ENCODE measurements at places on chromosomes 4 and X.

DNA sequence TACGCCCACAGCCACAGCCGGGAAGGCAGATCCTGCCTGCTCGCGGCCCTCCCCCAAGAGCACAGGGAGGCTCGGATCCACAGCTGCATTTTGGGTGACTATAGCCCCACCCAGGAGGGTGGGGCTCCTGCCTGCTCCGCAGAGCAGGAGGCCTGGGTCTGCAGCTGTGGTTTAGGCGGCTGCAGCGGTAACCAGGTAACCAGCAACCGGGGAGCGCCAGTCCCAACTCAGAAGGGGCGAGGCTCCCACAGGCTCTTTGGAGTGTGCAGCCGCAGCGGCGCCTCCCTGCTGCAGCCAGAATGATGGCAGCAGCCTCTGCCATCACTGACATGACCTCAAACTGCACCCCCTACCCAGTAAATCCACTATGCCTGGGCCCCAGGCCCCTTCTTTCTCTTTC lies 148.0 kb upstream of the F9 start:
- DNase-seq = no peak

- DNase-seq = no peak
Measured at GRCh38 chrX:38820751-38821150, 19.5 kb downstream of the MID1IP1 start.

DNA sequence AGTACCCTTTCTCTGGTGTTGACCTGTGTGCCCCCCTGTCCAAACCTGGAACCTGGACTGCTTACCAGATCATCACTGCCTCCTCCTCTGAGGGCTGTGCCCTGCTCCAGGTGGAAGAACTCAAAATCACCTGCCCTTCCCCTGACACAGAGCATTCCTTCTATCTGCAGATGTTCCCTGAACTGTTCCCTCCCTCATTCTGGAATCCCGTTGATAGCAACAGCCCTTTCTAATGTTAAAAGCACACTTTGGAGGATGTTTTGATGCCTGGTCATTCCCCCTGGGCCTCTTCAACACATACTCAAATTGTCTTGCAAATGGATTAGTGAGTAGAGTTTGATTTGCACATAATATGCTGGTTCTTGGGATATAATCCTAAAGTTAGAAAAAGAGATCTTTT lies 225.8 kb downstream of the FGF13 start:
- no peak for DNase-seq

GRCh38 chr4:39631700-39632079 lies 7.0 kb downstream of the SMIM14 start:
- no peak for DNase-seq

DNA sequence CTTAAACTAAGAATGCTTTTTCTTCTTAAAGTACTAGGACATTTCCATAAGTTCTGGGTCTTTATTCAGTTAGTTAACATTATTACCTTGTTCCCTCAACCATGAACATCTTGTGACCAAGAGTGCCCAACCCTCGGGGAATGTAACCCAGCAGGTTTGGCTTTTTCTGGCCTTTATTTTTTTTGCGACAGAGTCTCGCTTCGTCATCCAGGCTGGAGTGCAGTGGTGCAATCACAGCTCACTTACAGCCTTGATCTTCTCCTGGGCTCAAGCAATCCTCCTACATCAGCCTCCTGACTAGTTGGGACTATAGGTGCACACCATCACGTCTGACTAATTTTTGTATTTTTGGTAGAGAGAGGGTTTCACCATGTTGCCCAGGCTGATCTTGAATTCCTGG lies 65.1 kb downstream of the USP11 start:
- no peak for DNase-seq

DNA sequence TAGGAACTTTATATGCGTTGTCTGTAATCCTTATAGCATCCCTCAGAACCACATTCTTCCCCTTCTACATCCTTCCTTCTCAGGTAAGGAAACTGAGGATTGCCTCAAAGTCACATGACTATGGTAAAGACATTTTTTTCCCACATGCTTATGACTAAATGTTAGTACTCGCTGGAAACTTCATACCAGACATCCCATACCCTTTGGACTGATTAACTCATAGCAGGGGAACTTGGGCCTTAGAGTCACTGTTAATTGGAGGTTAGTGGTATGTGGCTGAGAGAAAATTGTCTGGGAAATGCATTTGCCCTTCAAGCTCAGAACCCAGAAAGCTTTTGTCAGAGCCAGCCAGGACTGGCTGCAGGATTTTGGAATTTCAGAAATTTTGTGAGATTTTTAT lies 155.0 kb downstream of the RELL1 start:
- DNase-seq = no peak

- DNase-seq = no peak
Measured at GRCh38 chr4:880684-881405, 51.3 kb downstream of the GAK start.

DNA sequence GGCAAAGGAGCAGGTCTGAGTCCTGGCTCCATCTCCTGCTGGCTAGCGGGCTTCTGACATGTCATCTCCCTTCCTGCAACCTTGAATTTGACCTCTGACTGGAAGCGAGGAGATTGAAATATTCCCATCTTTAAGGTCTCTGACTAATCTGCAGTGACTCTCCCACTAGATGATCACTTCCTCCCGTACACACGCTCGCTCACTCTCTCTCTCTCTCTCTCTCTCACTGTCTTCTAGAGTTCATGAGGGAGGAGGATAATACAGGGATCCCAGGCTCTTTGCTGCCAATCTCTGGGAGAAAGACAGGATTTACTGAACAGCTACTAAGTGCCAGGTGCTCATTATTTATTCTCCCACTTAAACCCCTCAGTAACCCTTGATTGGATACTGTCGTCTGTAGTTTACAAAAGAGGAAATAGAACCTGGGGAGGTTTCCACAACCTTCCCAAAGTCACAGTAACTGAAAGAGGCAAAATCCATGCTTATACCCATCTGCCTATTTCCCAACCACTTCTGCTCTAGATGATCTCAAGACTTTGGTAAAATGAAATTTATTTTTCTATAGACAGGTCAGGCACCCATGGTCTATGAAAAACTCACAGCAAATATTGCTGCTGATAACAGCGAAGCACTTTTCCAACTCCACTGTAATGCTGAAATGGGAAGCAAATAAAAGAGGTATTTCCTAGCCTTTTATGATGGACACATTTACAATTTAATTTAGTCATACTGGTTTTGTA lies 193.5 kb upstream of the C1QTNF7 start:
- no peak for DNase-seq

DNA sequence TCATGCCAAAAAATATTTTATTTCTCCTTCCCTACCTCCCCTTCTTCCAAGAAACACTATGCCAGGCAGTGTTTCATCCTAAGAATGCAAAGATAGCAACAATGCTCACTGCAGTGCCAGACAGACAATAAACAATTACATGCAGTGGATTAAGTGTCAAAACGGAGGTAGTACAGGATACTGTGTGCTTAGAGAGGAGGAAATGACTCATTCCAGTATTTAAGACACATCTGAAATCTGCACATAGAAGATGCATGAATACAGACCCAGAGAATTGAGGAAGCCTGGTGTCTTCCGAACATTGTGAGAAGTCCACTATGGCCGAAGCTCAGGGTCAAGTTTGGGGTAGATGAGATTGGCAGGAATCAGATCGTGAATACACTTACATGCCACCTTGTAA lies 326.4 kb downstream of the PPP3CA start:
- no peak for DNase-seq

DNA sequence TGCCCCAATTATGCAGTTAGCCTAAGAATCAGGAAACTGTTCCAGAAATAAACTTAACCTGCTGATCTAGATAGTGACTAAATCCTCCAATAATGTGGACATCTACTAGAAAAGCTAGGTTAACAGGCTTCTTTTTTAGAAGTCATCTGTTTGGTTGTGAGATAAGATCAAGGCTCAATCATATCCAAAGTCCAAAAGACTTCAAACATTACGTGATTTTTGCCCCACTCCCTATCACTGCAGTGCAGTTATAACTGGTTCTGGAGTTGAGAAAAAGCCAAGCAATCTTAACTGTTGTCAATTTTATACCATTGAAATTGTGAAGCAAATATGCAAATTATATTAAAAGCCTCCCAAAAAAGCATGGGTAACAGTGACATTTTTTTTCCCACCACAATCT lies 781.4 kb downstream of the KLHL13 start:
- no peak for DNase-seq

GRCh38 chrX:46837558-46838485 lies 979 bp downstream of the RP2 start:
- DNase-seq = no peak

GRCh38 chrX:133638285-133638684 lies 223.0 kb upstream of the GPC4 start:
- DNase-seq = no peak

DNA sequence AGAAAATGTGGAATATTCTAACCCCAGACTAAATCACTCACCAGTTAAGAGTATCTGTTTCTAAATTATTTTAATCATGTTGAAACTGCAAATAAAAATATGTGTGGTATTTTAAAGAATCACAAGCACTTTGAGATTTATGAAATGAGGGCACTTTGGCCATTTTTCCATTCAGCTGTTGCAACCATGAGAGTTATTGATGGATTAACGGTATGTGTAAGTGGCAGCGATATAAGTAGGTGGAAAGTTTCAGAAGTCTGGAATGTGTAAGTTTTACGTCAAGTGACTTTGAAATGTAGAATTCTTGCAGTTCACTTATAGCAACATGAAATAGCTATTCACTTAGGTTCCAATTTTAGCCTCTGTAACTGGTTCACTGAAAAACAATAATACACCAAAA lies 905.1 kb upstream of the SLIT2 start:
- DNase-seq = no peak

DNA sequence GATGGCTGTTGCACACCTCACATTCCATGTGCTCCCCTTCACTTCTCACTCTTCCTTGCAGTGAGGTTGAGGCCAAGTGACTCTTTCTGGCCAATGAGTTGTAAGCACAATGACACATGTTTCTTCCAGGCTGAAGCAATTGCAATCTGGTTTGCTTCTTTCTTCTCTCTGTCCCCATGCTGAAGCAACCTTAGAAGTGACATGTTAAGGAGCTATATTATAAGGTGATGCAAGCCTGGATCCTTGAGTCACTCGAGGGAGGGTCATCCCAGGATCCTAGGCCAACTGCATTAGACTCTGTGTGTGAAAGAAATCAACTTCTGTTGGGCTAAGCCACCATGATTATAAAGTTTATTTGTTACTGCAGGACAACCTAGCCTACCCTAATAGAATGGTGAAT lies 45.5 kb upstream of the HS3ST1 start:
- DNase-seq = no peak

DNA sequence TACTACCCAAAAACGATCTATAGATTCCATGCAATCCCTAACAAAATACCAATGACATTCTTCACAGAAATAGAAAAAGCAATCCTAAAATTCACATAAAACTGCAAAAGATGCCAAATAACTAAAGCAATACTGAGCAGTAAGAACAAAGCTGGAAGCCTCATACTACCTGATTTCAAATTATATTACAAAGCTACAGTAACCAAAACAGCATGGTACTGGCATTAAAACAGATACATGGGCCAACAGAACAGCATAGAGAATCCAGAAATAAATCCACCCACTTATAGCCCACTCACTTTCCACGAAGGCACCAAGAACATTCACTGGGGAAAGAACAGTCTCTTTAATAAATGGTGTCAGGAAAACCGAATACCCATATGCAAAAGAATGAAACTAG lies 74.7 kb downstream of the PHF8 start:
- no peak for DNase-seq

GRCh38 chr4:28373601-28374000 lies 1513.0 kb downstream of the STIM2 start:
- no peak for DNase-seq

DNA sequence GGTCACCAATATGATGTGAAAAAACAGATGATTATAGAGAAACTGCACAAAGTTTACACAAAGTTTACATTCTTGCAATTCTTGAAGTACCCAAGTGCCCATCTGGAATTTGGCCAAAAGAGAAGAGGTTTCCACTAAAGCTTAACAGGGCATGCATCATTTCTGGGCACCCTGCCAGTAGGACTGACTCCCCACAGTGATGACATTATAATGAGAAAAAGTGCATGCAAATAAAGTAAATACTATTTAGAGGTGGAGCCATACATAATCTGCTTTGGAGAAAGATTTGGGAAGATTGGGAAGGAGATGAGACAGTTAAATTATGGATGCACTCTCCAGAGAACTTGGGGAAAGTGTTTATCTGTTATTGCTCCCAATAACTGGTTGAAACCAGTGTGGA lies 93.7 kb upstream of the TRPC3 start:
- DNase-seq = no peak

DNA sequence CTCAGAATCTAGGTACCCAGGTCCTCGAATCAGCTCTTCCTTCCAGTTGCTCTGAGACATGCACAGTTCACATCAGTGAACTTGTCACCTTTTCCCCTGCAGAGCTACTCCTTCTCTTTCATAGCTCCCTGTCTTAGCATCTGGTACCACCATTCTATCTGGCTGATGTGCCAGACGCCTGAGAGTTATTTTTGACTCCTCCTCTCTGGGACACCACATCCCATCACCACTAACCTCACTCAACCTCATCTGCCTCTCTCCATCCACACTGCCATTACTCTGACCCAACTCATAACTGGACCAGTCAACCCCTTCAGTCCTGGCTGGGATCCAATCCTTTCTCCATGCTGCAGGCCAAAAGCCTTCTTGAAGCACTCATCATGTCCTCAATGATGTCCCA lies 44.5 kb downstream of the SLC2A9 start:
- DNase-seq = no peak
